Activated CD4-positive, CD25-positive, alpha-beta regulatory T cell (primary cell): ENCODE measurements at places on chromosomes 2 and 18.

DNA sequence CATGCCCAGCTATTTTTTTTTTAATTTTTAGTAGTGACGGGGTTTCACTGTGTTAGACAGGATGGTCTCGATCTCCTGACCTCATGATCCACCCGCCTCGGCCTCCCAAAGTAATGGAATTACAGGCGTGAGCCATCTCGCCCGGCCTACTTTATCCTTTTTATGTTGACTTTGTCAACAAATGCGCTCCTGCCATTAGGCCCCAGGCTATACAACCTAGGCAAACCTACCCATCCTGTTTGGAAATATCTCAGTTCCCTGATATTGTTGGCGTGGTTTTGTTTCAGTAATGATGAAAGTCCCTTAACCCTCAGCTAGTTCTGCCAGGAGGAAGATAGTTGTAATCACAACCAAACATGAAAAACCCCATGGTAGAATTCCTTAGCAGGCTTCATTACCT, 249.4 kb upstream of the SOX11 start:
- DNase-seq = no peak

DNA sequence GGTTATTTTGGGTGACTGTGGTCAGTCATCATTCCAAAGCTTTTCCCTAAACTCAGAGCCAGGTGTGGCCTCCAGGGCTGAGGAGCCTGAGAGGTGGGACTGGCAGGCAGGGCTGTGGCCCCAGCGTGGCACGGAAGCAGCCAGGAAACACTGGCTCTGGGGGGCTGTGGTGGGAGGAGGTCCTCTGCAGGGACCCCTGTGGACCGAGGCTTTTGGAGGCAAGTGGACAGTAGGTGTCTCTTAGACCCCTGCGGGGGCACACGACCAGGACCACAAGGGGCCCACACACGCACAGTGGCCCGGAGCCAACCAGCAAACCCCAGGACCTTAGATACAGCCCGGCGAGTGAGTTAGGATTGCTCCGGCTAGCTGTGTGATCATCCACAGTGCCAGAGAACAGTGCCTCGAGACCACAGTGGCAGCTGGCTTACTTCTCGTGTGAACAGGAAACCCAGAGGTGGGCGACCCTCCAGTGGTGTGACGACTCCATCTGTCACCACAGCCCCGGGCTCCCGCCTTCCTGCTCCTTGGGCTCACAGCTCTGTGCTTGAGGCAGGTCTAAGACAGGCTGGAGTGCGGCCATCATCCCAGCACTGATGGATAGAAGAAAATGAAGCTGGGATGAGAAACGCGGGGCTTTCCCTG, 1.6 kb upstream of the RTP5 start:
- no peak for DNase-seq

- no peak for DNase-seq
Observed at GRCh38 chr18:70973626-70974025, 684.8 kb downstream of the SOCS6 start.

DNA sequence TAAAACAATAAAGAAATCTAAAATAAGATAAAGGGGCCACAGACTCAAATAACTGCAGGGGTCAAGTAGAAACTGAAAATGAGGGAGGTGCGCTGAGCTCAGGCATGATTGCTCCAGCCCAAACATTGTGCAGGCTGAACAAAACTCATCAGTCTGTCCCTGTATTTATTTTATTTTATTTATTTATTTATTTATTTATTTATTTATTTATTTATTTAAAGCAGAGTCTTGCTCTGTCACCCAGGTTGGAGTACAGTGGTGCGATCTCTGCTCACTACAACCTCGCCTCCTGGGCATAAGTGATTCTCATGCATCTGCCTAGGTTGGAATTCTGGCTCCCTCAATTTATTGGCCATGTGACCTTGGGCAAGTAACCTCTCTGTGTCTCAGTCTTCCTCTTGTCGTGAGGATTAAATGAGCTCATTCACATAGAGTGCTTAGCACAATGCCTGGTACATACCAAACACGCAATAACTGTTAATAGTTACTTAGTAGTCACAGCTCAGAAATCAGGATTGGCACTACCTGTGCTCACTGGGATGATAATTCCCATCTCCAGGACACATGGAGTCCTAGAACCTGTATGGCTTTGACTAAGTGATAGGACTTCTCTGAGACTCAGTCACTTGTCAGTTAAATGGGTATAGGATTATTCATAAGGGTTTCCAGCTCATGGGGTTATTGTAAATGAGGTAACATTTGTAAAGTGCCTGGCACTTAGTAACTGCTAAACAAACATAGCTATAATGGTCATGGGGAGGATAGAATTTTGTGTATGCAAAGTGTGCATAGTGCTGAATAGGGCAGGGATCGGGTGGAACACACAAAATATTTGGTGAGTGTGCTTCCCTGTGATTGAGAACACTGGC, 6.0 kb downstream of the SPEG start:
- no peak for DNase-seq

- DNase-seq = no peak
Observed at GRCh38 chr2:217942731-217943335, 60.0 kb downstream of the TNS1 start.
